A673 (cell line): ENCODE measurements at places on chromosomes 3 and 15.

GRCh38 chr15:82900511-82901060 is 51.9 kb downstream of the HOMER2 start:
- DNase-seq, result no peak

GRCh38 chr3:16653712-16654111 is 48.5 kb upstream of the DAZL start:
- no peak for DNase-seq

GRCh38 chr3:128415200-128415772 is 51.4 kb downstream of the DNAJB8 start:
- no peak for DNase-seq

- DNase-seq, result no peak
Observed at GRCh38 chr15:79837846-79838245, 59.0 kb downstream of the MTHFS start.

DNA sequence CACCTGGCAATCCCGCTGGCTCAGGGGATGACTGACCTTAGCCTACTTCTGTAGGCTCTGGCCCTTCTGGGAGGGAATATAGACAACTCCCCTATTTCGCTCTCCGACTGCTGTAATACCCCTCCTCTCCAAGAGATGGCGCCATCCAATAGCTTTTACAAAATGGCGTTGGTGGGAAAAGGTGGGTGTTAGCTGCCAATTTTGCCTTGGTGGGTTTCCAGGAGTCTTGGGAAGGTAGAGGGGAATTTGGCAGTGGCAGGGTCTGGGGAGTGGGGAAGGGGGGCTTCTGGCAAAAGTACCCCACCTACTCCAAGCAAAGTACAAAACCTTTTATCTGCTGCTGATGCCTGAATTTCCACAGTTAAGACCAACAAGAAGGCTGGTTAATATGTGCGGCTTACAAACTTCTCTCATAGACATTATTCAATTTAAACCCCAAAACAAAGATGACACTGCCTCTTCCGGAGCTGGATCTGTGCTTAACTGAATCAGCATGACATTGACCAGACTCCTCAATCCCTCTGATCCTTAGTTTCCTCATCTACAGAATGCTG is 62.1 kb downstream of the RASGRF1 start:
- DNase-seq, result peak; percentile 73

DNA sequence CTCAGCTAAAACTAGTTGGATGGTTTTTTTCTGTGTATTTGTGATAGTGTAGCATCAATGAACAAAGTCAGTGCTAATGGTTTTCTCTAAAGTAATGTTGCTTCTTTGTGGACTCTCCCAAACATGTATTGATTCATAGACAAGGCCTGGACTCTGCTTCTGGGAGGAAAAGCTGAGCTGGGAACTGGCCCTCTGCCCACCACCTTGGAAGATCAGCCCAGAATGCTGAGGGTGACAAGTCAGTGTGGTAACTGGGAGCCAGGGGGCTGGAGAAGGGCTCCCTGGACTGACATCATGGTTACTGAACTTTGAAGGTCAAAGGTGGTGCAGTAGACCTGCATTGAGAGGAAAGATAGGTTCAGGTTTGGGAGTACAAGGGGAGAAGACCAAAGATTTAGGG is 3.0 kb downstream of the ARHGAP31 start:
- DNase-seq, result no peak

GRCh38 chr15:60993008-60993407 is 236.1 kb downstream of the RORA start:
- DNase-seq, result no peak

DNA sequence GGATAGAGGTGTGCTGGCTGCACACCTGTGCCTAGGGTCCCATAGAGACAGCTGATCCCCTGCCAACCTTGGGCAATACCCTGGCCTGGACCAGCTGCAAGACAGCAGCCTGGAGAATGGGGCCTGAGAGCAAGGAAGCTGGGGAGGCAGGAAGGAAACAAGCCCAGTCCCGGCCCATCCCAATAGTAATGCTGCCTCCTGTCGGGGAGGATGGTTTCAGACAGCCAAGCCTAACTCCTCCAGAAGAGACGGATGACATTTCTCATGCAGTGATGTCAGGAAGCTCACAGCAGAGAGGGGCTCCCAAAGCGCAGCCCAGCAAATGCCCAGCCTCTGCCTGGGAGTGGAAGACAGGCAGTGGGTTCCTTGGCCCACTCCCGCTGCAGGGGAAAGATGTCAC is 408.8 kb downstream of the OCA2 start:
- no peak for DNase-seq

- DNase-seq, result no peak
Observed at GRCh38 chr15:34993412-34993811, 5.3 kb upstream of the ZNF770 start.

- peak; percentile 5 for DNase-seq
Observed at GRCh38 chr3:83662381-83662960, 1296.3 kb upstream of the CADM2 start.

DNA sequence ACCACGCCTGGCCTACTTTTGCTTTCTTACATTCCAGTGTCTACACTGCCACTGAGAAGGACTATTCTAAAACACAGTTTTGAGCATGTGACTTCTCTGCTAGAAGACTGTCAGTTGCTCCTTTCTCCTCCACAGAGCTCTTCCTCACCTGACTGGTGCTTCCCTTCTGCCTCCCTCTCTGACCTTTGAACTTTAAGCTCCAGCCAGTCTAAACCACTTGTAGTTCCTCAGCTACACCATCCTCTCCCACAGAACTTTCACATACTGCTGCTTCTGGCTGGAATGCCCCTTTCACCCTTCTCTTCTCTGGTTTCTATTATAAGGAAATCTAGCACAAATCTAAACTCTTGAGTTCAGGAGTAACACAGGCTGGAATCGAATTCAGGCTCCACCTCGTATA is 9.1 kb downstream of the NCEH1 start:
- no peak for DNase-seq

DNA sequence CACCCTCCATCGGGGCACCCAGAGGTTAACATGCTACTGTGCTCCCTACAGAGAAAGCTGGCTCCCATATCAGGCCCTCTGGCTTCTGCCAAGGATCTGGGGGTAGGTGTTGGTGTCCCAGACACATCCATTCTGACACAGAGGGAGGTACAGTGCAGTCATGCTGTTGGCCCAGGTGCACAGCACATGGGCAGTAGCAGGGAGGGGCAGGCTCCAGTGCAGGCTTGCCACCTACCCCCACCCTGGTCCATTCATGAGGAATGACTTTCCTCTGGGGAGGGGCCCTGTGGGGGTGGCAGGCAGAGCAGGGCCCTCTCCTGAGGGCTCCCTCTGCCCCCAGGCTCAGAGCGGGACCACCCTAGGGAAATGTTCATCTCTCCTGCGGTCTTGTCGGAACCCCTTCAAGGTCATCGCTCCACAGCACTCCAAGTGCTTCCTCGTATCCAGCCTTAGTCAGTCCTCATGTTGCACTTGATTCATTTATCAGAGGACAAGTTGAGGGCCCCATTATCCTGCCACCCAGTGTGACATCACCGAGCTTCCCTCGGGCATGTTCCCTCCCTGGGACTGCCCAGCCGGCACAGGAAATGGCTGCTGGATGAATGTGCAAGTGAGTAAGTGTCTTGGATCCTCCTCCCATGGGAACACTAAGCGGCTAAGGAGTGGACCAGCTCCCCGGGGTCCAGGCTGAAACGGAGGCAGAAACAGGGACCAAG is 10.0 kb downstream of the DUSP7 start:
- DNase-seq, result peak; percentile 83

DNA sequence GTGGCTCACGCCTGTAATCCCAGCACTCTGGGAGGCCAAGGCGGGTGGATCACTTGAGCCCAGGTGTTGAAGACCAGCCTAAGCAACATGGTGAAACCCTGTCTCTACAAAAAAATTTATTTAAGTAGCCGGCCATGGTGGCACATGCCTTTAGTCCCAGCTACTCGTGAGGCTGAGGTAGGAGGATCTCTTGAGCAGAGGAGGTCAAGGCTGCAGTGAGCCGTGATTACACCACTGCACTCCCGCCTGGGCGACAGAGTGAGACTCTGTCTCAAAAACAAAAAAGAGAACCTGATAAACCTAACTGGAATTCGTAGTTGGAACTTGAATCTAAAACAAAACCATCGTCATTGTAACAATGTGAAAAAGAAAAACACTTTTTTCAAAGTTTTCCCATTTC is 57.1 kb downstream of the TCAIM start:
- no peak for DNase-seq

DNA sequence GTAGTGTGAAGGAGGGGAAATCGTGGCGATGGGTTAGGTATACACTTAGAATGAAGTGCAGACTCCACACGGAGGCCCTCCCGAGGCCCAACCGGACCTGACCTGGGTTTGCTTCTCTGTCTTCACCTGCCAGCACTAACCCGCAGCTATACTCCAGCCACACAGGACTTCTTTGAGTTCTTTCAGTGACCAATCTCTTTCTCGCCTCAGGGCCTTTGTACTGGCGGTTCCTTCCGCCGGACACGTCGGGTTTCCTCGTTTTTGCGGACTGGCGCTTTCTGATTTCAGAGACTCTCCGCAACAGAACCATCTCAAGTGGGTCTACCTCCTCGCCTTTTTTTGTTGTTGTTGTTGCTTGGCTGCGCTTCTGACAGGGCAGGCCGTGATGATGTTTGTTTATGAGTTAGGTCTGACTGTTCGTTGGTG is at the start of gene NEIL1:
TSS of gene NEIL1 (plus strand) at position 244 of the 426 bp plus-strand sequence. CDS start 1,867 bp downstream, outside the sequence.
- DNase-seq, result no peak

GRCh38 chr3:143478115-143478693 is 358.6 kb downstream of the CHST2 start:
- DNase-seq, result no peak

DNA sequence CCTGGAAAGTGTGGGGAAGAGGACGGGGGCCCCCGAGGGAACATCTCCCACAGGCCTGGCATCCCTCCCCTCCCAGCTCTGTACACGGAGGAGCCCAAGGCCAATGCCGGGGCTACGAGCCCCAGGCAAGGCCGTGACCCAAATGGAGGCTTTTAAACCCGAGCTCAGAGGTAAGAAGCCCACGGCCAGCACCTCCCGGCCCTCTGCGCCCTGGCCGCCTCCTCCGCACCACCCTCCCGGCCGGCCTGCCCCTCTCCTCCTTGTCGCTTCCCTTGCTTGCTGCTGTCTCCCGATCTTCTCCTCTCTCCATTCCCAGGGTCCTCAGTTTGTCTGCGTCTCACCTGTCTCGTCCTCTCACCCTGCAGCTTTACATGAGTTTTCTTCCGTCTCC is 1.3 kb downstream of the MUC4 start:
- no peak for DNase-seq

GRCh38 chr3:56248021-56248420 is 220.2 kb downstream of the ERC2 start:
- DNase-seq, result no peak

GRCh38 chr3:45994419-45995235 is 997 bp downstream of the FYCO1 start:
- no peak for DNase-seq

GRCh38 chr3:195106418-195106906 is 164.5 kb downstream of the XXYLT1 start:
- DNase-seq, result peak; percentile 78

DNA sequence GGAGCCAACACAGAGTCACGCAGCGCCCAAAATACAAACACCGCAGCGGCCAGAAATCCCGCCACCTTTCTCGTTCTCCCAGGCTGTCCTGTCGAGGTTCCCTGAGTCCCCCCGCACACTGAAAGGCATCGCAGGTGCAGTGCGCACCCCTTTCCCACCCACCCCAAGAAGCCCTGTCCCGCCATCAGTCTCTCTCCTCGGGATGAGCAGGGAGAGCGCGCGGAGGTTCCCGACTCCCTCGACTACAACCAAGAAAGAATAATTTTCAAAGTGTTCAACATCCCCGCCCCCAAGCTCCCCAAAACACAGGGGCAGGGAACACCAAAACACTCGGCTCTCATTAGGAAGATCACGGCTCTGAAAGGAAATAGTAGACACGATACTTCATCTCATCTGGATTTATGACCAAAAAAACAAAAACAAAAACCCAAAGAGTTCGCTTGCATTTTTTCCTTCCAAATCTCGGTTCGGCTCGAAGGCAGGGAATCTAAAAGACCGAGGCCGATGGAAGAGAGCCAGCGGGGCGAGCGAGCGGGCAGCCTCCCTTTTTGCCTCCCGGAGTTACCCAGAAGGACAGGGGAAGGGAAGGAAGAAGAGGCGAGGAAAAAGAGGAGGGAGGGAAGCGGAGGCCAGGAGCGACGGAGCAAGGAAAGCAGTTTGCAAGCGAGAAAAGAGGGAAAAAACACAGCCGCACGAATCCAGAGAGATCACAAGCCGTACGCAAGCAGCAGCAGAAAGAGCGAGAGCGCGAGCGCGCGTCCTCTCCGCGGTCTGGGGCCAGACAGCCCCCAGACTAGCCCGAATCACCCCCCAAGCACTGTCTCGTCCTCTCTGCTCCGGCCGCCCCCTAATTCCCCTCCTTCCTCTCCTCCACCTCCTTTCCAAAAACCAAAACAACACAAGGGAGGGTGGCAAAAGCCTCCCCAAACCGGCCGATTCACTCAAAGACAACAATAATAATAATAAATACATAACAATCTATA is 808 bp downstream of the BCL6 start:
- DNase-seq, result peak; percentile 48

DNA sequence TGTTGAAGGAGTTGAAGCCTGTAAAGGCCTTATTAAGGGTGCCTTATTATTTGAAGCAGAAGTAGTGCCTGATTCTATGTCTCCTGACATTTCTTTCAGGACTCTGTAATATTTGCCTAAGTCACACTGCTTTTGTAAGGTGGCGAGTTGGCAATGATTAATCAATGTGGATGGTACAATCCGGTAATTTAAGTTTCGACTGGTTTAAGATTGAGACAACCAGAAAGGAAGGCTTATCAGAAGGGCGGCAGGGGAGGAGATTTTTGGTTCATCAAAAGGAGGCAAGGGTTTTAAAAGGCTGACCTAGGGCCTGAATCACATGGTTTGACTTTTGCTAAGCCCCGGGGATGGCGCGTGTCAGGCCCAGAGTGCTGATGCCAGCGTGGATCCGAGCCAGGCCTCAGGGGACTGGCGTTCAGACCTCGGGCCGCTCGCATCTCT is 830 bp upstream of the RNF13 start:
- DNase-seq, result peak; percentile 3
